ENCODE measurements at places on chromosomes 3 and 15. TPM values are rescaled to one million over a fixed set of nuclear protein-coding genes. Genes with fewer than 3 reads are reported as not detected.

The OXTR gene
- not detected for total RNA-seq

The SERPINI1 gene
- total RNA-seq: 3.6 TPM

The SLC9C1 gene
- not detected for total RNA-seq

The KCNAB1 gene
- 0.26 TPM for total RNA-seq

The C3orf70 gene
- total RNA-seq: 0.08 TPM

The LRRC49 gene
- 5.2 TPM for total RNA-seq

The KLHL6 gene
- total RNA-seq: 29.3 TPM

The RYR3 gene
- total RNA-seq: 0.05 TPM

The GOLGA8G gene
- total RNA-seq: not detected

The AP3B2 gene
- total RNA-seq: 0.10 TPM

The TADA3 gene
- 32.2 TPM for total RNA-seq

The PRSS50 gene
- total RNA-seq: not detected

The CFAP91 gene
- total RNA-seq: 2.7 TPM

The SLC9A9 gene
- 25.3 TPM for total RNA-seq

The PARP14 gene
- total RNA-seq: 46.8 TPM

The CDAN1 gene
- total RNA-seq: 18.2 TPM

The IQCF5 gene
- not detected for total RNA-seq

The TRH gene
- total RNA-seq: not detected

The ANKRD63 gene
- not detected for total RNA-seq

The SST gene
- total RNA-seq: not detected

The SATB1 gene
- 208 TPM for total RNA-seq

The CNBP gene
- 253 TPM for total RNA-seq

The OTOL1 gene
- not detected for total RNA-seq

The CCDC80 gene
- total RNA-seq: not detected

The GBE1 gene
- total RNA-seq: 8.0 TPM

The EID1 gene
- 68.8 TPM for total RNA-seq

The RBPMS2 gene
- total RNA-seq: 1.1 TPM

The SAMMSON gene
- not detected for total RNA-seq

The DTWD1 gene
- total RNA-seq: 12.2 TPM

The TATDN2 gene
- 56.8 TPM for total RNA-seq

The SLC30A4 gene
- total RNA-seq: 2.2 TPM

The SCN5A gene
- not detected for total RNA-seq

The GPR149 gene
- total RNA-seq: not detected

The REC114 gene
- not detected for total RNA-seq

The COL7A1 gene
- total RNA-seq: 0.94 TPM

The PDZRN3 gene
- total RNA-seq: not detected

The ALPK3 gene
- total RNA-seq: 0.15 TPM

The ZNF860 gene
- total RNA-seq: not detected

The TF gene
- total RNA-seq: 0.65 TPM

The PIERCE2 gene
- total RNA-seq: 0.97 TPM

The OIP5 gene
- total RNA-seq: 1.2 TPM

All from T-helper 17 cell (primary cell).